Stimulated activated CD8-positive, alpha-beta memory T cell treated with anti-CD3 and anti-CD28 coated beads, Interleukin-4, amount 100 ng/mL, for 1 hour (primary cell): ENCODE measurements at places on chromosomes 6 and 20.

DNA sequence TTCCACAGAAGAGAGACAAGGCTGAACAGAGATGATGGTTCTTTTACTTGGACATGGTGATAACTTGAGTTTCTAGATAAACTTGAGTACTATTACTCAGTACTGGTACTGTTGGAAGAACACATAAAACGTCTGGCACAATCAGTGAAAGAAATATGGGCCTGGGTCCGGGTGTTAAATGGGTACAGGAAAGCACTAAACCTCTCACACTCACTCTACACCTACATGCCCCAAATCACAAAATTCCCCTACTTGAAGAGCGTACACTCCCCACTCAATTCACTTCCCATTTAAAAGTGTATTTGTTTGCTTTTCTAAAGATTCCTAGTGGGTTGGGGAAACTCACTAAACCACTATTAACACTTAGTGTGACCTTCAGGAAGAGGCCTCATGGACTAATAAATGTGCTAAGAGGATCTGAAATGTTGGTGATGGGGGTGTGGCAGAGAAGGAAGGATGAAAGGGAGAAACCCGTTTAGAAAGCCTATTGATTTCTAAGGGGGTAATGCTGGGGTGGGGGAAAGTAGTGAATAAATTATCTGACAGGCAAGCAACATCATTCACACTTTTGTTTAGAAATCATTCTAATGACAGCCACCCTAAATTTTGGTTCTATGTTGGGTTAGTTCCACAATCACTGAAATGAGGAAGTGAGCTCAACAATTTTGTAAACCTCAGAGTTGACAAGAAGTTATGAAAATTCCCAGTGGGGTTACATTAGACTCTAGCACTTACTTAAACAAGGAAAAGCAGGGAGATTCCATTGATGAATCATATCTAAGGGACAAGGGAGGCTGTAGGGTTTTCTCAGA is 222.6 kb upstream of the MARCKS start:
- DNase-seq, result no peak

- no peak for DNase-seq
Observed at GRCh38 chr6:47162793-47163192, 120.7 kb upstream of the ADGRF1 start.

DNA sequence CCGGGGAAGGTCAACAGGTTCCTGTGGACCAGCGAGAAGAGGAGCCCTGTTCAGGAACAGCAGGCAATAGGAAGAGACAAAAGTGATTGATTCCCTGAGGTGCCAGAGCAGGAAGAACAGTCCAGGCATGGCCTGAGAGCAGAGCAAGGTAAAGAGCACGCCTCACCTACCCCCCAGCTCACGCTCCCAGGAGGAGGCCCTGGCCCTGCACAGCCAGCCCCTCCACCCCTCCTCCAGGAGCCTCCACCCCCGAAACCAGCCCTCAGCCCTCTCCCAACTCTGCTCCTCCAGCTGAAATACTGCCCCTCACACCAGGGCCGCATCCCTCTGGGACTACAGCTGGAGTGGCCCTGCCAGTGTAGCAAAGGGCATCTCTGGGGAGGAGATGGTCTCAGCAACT is 181.9 kb upstream of the QKI start:
- DNase-seq, result no peak

GRCh38 chr6:144340541-144341371 is 55.6 kb downstream of the UTRN start:
- no peak for DNase-seq

GRCh38 chr6:75813476-75814250 is 64.6 kb downstream of the MYO6 start:
- no peak for DNase-seq

DNA sequence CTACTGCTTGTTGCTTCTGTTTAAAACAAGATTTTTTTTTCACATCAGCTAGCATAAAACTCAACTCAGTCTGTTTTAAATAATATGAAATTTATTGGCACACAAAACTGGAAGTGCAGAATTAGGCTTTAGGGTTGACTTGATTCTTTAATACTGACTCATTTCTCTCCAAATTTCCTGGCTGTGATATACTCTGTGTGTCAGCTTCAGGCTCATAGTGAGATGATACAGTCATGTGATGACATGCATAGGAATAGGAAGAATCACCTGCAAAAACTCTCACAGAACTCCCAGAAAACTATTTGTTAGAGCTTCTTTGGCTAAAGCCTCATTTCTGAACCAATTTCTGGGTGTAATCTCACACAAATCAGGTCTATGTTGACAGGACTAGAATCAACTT is 1068.0 kb upstream of the EPHA7 start:
- DNase-seq, result no peak

DNA sequence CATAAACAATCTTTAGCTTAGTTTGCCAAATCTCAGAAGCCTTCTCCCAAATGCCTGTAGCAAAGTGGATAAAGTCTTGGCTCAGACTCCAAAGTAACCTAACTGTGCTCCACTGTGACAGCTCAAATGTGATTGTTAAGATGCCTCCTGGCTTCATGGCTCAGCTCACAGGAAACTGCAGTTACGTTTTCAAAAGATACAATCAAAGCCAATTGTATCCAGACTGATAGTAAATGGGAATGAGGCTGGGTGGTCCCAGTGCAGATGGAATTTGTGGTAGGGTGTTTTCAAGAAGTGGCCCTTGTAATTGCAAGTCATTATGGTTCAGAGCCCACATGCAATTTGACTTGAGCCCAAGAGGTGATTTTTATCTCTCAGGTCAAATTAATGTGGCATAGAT is 151.2 kb upstream of the TAB2 start:
- no peak for DNase-seq

DNA sequence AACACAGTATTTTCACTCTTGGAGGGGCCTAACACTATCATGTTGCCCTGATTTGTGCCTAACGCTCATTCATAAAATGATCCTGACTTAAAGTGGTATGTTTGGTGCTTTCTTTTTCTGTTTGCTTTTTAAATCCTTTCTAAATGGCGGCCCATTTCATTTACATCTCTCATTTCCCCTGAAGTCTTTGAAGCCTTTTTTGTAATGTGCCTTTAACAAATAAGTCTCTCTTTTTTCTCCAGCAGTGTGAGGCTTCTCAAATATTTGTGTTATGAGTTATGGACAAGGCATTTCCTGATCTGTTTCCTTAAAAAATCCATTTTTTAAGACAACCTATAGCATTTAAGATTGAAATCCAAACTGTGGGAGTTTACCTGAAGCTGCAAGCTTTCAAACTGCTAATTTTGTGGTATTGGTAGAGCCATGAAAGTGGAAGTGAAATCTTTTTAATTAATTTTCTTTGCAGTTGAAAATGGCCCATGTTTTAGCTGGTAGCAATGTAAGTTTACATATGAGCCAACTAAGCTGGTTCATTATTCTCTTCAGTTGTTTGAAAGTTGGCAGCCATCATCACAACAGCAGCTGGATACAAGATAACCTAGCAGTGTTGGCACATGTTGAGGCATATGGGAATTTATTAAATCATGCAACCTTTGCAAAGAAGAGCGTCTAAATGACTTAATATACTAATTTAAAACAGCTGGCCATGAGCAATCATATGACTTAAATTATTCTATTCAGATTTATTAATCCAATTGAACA is 469.7 kb downstream of the CDKAL1 start:
- no peak for DNase-seq

DNA sequence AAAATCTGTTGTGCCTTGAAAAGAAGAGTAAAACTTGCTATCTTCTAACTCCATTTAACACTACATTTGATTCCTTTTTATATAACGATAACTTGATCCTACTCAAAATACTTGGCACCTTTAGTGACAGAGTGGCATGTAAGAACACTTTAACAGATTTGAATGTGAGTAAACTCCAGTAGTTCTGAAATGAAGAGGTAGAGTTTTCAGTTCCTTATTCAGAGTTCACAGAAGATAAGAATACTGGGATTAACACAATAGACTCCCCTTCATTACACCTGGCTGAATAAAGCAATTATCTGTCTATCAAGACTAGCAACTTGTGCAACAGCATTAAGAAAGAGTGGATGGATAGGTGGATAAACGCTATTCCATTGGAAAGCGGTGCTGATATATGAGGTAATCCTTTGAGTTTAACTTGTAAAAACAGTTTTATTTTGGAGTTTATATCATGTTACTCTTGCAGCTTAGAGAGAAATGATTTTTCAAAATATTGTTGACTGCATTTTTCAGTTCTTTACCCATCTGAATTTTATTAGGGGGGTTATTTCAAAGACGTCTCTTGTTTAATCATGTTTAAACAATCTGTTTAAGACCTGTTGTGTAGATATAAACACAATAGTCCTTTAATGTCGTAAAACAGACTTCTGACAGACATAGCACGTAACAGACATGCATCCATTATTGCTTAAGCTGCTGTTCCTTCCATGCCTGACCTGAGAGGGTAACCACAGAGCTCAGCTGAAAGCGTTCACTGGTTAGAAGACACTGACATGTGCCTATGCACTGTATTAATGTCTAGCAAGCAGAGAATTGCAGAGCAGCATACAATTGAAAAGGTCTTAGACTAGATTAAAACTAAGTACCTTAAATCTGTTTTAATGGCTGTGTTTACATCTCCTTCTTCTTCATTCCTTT is 102.4 kb upstream of the SUPT3H start:
- DNase-seq, result no peak

DNA sequence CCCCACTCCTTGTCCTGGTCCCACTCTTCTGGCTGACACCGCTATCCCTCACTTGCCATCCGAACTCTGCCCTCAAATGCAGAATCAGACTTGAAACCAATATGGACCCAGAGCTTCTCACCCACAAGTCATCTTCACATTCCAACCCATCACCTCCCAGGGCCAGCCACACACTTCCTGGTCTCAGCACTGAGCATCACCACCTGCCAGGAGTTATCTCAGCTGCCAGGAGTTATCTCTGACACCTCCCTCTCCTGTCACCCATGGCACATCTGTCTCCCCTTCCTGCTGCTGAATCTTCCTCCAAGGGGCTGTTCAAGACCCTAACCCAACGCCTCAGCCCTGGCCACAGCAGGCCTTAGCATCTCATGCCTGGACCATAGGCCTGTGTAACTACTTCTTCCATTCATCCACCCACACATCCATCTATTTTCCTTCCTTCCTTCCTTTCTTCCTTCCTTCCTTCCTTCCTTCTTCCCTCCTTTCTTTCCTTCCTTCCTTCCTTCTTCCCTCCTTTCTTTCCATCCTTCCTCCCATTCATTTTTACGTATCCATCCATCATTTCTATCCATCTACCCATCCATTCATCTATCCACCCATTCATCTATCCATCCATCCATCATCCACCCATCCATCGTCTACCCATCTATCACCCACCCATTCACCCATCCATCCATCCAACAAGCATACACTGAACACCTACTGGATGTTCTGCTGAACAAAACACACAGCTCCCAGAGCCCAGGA is 74.6 kb upstream of the NNAT start:
- DNase-seq, result no peak

DNA sequence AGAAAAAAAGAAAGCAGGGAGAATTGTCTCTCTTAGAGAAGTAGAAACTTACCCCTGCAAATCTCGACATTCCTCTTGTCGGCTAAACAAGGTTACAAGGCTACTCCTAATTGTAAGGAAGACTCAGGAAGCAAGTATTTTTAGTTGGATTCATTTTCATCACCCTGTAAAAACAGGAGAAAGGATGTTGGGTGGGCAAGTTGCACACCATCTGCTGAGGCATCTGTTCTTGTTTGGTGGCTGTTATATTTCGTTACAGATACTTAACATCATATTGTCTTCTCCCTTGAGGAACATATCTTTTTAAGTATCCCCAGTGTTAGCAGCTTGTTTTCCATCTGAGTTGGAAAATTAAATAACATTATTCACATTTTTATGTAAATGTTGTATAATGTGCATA is 187.5 kb downstream of the PLCB4 start:
- DNase-seq, result no peak

GRCh38 chr6:6407071-6407741 is 86.7 kb upstream of the F13A1 start:
- no peak for DNase-seq

- no peak for DNase-seq
Observed at GRCh38 chr6:157033428-157034140, 256.4 kb downstream of the ARID1B start.

DNA sequence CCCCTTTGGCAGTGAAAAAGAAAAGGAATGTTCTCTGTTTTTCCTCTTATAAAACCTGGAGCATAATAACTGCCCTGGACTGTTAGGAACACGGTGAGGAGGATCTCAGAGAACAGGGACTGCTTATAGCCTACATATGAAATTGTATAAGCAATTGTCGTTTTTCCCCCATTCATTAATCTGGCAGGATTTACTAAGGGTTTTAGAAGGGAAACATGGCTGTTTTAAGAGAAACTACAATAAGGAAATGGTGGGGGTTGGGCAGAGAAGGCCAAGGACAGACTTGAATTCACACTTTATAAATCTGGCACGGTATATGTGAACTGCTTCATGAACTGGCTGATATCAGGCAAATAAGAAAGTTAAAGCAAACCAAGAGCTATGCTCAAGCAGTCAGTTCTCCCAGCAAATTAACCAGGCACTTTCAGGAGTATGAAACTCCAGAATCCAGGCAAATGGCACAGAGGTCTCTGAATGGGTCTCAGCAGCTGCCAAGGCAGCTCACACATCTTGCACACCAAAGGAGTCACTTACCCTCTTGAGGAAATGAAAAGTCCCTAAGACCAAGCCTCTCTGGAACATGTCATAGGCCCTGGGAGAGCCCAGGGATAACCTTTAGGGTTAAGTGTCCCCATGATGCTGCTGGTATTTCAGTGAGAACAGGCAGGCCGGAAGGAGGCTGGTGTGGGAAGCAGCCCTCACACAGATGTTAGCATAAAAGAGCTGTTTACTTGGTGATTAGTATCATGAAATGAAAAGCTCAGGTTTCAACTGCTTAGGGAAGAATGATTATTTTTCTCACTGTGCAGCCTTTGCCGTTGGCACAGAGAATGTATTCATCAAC is 260.5 kb upstream of the MARCKS start:
- DNase-seq, result no peak

GRCh38 chr20:25579081-25579770 is 6.1 kb downstream of the NINL start:
- no peak for DNase-seq
